Fibroblast of the aortic adventitia (primary cell): ENCODE measurements at places on chromosomes 5 and 9.

GRCh38 chr9:35464141-35465025 is 25.5 kb upstream of the RUSC2 start:
- peak; percentile 69 for DNase-seq

- no peak for DNase-seq
Measured at GRCh38 chr5:110177729-110178128, 488.0 kb downstream of the MAN2A1 start.

- DNase-seq, result peak; percentile 57
Measured at GRCh38 chr9:130607640-130608420, 28.5 kb downstream of the FUBP3 start.

DNA sequence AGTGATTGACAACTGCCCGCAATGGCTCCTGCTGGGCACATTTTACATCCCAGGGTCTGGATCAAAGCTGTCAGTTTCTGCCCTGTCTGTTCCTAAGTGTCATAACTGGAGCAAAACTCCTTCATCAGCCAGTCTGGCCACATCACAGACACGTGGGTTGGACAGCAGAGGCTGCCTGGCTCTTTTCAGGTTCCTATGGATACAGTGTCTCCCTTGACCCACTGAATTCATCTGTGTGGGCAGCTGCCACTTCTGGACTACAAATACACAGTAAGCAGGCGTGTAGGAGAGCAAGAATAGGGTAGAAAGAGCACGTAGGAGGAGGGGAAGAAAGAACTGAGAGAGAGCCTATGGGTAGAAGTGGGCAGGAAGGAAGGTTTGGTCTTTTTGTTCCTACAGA is 238.0 kb downstream of the ENC1 start:
- DNase-seq, result no peak

- no peak for DNase-seq
Measured at GRCh38 chr5:124812771-124813358, 66.4 kb upstream of the ZNF608 start.

DNA sequence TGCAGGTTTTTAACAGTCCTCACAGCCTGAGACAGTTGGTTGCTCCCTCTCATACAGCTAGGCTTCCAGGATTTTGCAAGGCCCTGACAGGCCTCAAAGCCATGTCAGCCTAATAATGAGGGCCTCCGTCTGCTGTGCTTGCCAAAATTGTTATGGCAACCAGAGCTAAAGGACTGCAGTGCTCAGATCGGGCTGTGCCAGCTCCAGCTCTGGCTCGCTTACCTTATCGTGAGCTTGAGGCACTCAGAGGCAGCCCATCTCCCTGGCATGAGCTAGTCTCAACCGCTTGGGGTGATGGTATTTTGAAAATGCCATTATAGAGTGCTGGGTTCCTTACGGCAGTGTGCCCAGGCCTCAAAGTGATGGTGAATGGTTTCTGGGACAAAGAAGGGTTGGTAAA is 8.4 kb downstream of the MTAP start:
- DNase-seq, result no peak

- DNase-seq, result no peak
Measured at GRCh38 chr9:7507566-7508270, 291.9 kb downstream of the DMAC1 start.

- DNase-seq, result no peak
Measured at GRCh38 chr5:9052421-9052820, 493.5 kb downstream of the SEMA5A start.
